ENCODE measurements at places on chromosomes 2 and 18.

DNA sequence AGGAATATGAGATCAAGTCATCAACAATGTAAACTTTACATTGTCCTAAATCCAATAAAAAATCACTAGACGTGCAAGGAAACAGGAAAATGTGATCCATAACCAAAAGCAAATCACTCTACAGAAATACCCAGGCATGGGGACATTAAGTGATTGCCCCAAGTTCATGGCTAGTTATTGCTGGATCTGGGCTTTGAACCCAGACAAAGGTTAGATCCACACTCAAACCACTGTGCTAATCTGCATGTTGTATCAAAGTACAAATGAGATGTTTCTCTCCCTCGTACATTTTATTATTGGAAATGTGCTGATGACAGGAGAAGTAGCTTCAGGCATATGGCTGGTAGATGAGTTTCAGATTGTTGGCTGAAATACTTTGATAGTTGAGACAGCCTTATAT is 2.7 kb upstream of the ARL5A start:
- no peak for DNase-seq

- DNase-seq, result no peak
Measured at GRCh38 chr2:215271446-215271845, 40.4 kb upstream of the ATIC start.

DNA sequence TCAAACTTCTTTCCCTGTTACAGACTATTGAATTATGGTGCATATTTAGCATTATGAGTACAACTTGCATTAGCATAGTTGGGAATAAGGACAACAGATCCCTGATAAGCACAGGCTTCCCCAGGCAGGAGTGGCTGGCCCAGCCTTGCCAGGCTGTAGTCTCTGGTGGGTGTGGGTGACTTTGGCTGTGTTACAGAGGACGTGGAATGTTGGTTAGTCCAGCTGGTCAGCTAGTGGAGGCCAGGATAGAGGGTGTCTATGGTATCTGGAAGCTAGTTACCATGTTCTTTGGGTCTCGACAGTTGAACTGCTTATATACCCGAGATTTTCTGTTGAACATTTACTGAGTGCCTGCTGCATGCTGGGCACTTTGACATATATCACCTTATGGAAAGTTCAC is 4.7 kb downstream of the SH3RF3 start:
- no peak for DNase-seq

GRCh38 chr2:124874219-124874618 is 849.1 kb downstream of the CNTNAP5 start:
- no peak for DNase-seq

DNA sequence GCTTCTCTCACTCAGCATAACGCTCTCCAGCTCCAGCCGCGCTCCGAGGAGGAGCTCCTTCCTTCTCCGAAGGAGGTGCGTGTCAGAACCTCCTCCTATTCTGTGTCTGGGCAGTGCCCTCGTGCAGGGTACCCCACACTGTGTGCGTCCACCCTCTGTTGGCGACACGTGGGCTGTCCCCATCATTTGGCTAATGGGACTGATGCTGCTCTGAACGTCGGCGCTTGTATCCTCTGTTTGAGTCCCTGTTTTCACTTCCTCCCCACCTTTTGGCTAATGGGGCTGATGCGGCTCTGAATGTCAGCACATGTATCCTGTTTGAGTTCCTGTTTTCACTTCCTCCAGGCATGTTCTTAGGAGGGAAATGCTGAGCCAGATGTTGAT is 22.2 kb downstream of the KCNG2 start:
- DNase-seq, result peak; percentile 95

DNA sequence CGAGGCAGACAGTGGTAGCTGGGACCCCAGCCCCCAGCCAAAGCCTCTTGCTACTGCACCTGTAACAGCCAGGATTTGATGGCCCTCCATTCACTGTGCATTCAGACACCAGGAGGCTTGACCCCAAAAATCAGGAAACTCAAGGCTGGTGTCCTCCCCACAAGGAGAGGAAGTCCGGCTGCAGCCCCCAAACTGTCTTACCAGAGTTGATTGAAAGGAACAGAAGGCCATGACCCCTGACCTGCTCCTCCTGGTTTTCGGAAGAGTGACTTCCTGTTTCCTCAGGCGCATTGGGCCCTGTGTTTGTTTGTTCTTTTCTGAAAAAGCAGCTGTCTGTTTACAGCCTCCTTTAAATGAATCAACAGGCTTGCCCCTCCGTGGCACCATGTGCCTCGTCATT is 111.6 kb downstream of the RNF144A start:
- no peak for DNase-seq

- no peak for DNase-seq
Measured at GRCh38 chr18:45171679-45172191, 443.5 kb upstream of the SLC14A2 start.

DNA sequence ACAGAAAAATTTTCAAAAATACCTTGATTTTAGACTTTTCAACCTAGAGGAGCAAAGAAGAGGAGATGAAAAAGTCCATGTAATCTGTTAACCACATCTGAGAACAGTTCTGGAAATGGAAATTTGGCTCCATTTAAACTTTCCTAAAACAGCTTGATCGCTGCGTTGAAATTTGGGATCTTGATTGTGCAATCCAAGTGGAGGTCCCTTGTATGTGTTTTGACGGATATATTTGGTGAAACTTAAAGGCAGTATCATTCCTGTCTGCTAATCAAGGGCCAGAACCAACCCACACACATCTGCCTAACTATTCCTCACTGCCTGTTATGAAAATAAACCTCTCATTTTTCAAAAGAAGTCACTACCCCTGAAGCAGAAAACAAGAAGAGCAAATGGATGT is 46.6 kb downstream of the SPATS2L start:
- no peak for DNase-seq

DNA sequence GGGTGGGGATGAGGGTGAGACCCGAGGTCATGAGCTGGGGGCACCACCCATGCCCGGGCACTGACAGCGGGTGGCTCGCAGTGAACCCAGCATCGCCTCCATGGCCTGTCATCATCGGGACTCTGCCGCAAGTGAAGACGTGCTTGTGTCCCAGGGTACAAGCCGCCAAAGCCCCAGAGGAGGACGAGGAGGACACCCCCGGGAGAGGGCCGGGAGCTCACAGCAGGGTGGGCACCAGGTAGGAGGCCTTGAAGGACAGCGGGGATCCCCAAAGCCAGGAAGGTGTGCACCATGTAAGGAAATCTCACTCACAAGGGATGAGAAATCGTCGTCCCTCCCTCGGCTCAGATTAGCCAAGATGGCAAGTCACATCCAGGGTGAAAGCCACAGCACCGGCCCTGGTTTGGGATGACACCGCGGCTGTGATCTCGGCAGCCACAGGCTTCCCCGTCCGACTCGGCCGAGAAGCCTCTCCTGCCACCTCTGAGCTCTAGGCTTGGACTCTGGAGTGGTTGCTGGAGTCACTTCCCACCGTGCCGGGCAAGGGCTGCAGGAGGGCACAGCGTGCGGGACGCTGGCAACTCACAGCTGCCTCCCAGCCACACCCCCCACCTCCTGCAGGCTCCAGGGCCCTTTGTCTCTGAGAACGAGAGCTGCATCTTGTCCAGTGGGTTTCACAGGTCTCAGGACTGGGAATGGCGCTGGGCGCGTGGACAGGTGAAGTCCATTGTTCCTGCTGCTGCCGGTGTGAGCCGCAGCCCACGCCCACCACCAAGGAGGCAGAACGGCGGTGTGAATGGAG is 81.6 kb upstream of the CTDP1 start:
- no peak for DNase-seq

- DNase-seq, result no peak
Measured at GRCh38 chr2:8549273-8549922, 132.5 kb upstream of the ID2 start.
